Mesenchymal stem cell (in vitro differentiated cells and primary cell): ENCODE measurements at places on chromosomes 11 and 22.

DNA sequence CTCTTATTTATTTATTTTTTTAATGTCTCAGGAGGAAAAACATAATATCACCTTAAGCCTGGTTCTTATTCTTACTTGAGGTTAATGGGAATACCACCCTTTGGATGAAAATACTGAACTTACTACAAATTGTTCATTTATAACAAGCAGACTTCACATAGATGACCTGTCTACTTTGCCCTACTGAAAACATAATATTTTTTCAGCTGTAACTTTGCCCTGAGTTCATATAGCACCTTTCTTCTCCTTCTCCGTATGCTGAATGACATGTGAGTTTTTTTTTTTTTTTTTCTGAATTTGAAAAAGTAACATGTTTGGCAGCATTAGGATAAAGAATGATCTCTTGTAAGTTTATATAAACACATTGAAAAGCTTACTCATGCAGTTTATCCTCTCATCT, 186.8 kb downstream of the TMEM135 start:
- no peak overlapping the region for H3K4me3 ChIP-seq
- H3K27me3 ChIP-seq, result no peaks in the 10 kb centered on the region
- no peaks in the 10 kb centered on the region for H3K4me1 ChIP-seq
- H3K36me3 ChIP-seq, result no peaks in the 10 kb centered on the region

DNA sequence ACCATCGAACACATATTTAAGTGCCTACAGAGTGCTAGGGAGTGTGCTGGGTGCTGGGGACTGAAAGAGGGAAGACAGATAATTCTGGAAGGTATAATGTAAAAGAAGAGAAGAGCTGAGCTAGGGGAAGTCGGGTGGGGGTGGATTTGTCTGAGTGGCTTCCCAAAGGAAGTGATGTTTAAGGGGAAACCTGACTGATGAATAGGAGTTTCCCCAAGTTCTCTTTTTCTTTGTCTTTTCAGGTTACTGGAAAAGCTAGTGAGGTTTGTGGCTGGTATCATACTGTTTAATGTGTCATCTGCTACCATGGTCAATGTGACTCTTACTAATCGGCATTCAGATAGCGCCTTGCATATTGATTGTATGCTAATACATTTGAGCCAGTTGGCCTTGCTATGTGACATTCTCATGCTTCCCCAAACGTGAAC, 151.6 kb upstream of the MTMR2 start:
- no peak for DNase-seq
- peak overlapping the region; percentile 19 for H3K4me3 ChIP-seq
- no peak overlapping the region for H3K27ac ChIP-seq
- H3K36me3 ChIP-seq, result peaks cover under 1% of the 10 kb centered on the region

- peak within 1 kb of the TSS; percentile 64 for H3K27ac ChIP-seq
- DNase-seq, result peak; percentile 47
- no peaks in the 10 kb centered on the region for H3K27me3 ChIP-seq
- H3K4me1 ChIP-seq, result peaks cover 8% of the 10 kb centered on the region
- H3K4me3 ChIP-seq, result peak within 1 kb of the TSS; percentile 98
Measured at GRCh38 chr11:68460741-68461574, at the start of gene PPP6R3. TSS of gene PPP6R3 (plus strand) at chr11:68460752. CDS start at chr11:68537665, 76,913 bp downstream.

GRCh38 chr11:18706330-18707243, 8.0 kb downstream of the TMEM86A start:
- no peak overlapping the region for H3K4me3 ChIP-seq
- H3K36me3 ChIP-seq, result no peaks in the 10 kb centered on the region
- DNase-seq, result no peak
- peaks cover 50% of the 10 kb centered on the region for H3K27me3 ChIP-seq
- no peak overlapping the region for H3K27ac ChIP-seq

DNA sequence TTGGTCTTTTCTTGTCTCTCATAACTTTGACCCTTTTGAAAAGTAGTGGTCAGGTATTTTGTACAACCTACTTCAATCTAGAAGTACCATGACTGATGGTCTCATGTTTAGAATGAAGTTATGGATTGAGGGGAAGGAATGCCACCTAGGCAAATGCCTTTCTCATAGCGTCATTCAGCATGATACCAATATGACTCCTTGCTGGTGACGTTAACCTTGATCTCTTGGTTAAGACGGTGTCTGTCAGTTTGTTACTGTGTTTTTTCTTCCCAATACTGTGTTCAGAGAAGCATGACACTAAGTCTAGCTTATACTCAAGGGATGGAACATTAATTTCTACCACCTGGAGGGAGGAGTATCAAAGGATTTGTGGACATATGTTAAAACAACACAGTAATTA, 130.9 kb downstream of the KIF18A start:
- H3K4me1 ChIP-seq, result peaks cover 7% of the 10 kb centered on the region
- H3K36me3 ChIP-seq, result no peaks in the 10 kb centered on the region
- no peak for DNase-seq
- H3K27me3 ChIP-seq, result no peaks in the 10 kb centered on the region
- no peak overlapping the region for H3K4me3 ChIP-seq

DNA sequence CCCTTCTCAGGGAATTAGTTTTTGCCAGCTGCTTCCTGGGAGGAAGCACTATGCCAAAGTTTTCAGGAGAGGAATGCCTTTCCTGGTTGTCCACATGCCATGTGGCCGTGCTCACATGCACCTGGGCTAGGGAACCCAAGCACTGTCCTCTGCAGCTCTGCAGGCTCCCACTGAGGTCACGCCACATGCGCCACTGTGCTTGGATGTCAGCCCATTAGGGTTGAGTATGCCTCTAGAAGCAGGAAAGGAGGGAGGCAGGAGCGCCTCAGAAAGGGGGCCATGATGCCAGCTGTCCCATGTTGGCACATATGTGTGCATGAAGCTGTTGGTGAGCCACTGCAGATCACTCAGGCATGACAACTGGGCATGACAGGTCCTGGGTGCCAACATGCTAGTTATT, 81.6 kb upstream of the SUSD2 start:
- H3K4me1 ChIP-seq, result no peaks in the 10 kb centered on the region
- H3K36me3 ChIP-seq, result peaks cover 85% of the 10 kb centered on the region
- H3K27ac ChIP-seq, result no peak overlapping the region
- H3K4me3 ChIP-seq, result no peak overlapping the region
- H3K27me3 ChIP-seq, result no peaks in the 10 kb centered on the region
- DNase-seq, result no peak

DNA sequence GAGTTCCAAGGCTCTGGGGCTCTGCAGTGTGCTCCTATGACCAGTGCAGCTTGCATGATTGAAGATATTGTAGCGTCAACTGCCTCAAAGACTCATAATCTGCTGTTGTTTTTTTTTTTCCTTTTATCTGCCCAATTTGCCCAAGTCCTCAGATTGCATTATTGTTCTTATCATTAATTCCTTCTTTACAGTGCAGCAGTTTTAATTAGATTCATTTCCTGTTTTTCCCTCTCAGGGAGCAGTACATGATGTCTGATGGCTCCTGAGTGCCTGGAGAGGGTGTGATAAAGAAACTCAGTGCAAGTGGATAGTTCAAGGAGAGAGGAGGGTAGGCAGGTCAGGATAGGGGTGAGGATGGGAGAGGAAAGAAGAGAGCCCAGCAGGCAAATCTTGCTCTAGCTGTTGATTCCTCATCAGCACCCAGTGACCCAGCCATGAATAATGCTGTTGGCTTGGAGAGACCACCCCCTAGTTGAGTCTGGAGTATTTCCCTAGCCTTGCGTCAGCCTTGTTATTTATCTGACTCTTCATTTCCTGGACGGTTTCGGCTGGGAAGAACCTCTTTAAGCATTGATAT, 219.6 kb upstream of the SESN3 start:
- peaks cover 16% of the 10 kb centered on the region for H3K27me3 ChIP-seq
- no peak overlapping the region for H3K4me3 ChIP-seq
- H3K4me1 ChIP-seq, result peaks cover 2% of the 10 kb centered on the region
- no peak overlapping the region for H3K27ac ChIP-seq
- peak; percentile 11 for DNase-seq
- H3K36me3 ChIP-seq, result no peaks in the 10 kb centered on the region

GRCh38 chr22:46792061-46792796, 29.8 kb downstream of the TBC1D22A start:
- H3K27ac ChIP-seq, result no peak overlapping the region
- no peaks in the 10 kb centered on the region for H3K27me3 ChIP-seq
- peaks cover 49% of the 10 kb centered on the region for H3K36me3 ChIP-seq
- H3K4me3 ChIP-seq, result no peak overlapping the region
- no peak for DNase-seq

- no peaks in the 10 kb centered on the region for H3K27me3 ChIP-seq
- peak; percentile 58 for DNase-seq
- peaks cover 42% of the 10 kb centered on the region for H3K4me1 ChIP-seq
- no peak within 1 kb of the TSS for H3K27ac ChIP-seq
Measured at GRCh38 chr11:64233913-64234586, at the start of gene VEGFB. TSS of gene VEGFB (plus strand) at chr11:64234584. CDS start at chr11:64234834, 250 bp downstream.

DNA sequence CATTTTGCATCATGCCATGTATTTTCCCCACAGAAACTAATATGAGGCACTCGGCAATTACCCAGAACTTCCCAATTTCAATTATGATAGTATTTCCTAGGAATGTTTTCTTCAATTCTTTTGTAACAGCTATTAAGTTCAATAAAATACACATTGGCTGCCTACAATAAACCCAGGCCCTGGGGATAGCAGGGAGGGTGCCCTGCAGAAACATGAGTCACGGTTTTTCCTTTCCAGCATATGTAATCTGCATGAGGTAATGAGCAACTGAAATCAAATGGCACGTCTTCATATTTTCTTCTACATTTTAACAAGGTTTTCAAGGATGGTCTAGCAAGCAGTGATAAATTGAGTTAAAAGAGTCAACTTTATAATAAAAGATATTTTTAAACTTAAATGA, 32.0 kb downstream of the GUCY1A2 start:
- DNase-seq, result peak; percentile 39
- H3K4me3 ChIP-seq, result no peak overlapping the region
- H3K4me1 ChIP-seq, result peaks cover 7% of the 10 kb centered on the region
- H3K36me3 ChIP-seq, result no peaks in the 10 kb centered on the region
- no peaks in the 10 kb centered on the region for H3K27me3 ChIP-seq

DNA sequence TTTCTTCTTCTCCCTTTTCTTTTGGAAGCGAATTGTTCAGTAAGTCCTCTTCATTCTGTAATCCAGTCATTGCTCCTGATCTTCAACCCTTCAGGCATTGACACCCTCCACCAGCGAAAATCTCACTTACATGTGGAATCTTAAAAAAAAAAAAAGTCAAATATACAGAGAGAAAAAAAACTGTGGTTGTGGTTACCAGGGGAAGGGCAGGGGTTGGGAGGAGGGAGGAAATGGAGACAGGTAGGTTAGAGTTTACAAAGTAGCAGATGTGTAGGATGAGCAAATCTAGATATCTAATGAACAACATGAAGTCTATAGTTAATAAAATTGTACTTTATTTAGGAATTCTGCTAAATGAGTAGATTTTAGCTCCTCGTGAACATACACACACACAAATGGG, 17.7 kb upstream of the TMEM123 start:
- H3K27ac ChIP-seq, result no peak overlapping the region
- no peaks in the 10 kb centered on the region for H3K36me3 ChIP-seq
- no peaks in the 10 kb centered on the region for H3K27me3 ChIP-seq
- H3K4me3 ChIP-seq, result no peak overlapping the region
- DNase-seq, result no peak

DNA sequence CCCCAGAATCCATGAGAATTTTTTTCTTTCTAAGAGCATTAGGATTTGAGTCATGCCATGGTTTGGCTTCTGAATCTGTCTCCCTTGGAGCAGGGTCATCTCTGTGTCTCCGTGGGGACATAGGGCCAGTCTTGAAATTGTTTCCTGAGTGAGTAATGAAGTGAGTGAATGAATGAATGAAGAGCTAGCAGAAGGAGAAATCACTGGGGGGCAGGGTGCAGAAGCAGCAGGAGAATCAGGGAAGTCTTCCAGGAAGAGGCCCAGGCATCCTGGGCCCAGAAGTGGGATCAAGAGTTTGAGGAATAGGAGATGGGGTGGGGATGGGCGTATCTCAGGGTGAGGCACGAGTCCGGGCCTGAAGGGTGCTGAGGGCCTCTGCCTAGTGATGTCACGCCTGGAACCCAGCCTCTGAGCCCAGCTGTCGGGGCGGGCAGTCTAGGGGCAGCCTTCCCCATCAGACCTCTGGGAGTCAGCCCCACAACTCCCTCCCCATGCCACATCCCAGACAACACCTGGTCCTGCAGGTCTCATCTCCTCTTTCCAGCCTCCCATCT, 12.5 kb upstream of the MGAT3 start:
- DNase-seq, result no peak
- no peaks in the 10 kb centered on the region for H3K27me3 ChIP-seq

DNA sequence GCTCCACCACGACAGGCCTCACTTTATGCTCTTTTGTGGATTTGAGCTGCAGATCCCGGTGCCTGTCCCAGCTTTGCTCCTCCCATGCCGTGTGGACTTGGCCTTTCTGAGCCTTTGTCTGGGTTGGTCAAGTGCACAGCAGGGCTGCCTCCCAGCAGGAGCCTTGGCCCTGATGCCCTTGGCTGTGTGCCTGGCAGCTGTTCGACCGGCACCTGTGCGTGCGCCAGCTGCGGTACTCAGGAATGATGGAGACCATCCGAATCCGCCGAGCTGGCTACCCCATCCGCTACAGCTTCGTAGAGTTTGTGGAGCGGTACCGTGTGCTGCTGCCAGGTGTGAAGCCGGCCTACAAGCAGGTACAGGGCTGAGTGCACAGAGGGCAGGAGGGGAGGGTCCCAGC, 46.5 kb downstream of the MYO7A start:
- H3K27me3 ChIP-seq, result peaks cover 37% of the 10 kb centered on the region
- no peaks in the 10 kb centered on the region for H3K36me3 ChIP-seq
- DNase-seq, result no peak
- H3K4me3 ChIP-seq, result no peak overlapping the region
- H3K4me1 ChIP-seq, result peaks cover 21% of the 10 kb centered on the region

DNA sequence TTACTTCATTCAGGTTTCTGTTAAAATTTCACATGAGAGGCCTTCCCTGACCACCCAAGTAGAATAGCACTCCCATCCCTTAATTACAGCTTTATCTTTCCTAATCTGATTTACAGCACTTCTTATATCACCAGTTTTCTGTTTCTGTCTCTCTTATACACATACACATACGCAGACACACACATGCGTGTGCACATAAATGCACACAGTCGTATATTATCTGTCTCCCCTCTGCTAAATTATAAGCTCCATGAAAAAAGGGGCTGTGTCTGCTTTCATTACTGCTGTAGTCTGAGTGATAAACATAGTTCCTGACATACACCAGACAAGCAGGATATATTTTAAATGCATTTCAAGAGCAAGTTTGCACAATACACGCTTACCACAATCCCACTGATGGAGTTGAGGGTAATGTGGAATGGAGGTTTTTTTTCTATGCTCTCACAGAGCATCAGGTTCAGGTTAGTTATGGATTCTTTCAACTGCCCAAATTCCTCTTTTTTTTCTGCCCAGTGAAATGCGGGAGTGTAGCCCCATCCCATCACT, 13.7 kb upstream of the TOP3B start:
- H3K4me3 ChIP-seq, result no peak overlapping the region
- no peak for DNase-seq
- H3K36me3 ChIP-seq, result no peaks in the 10 kb centered on the region
